ENCODE measurements at places on chromosomes 4 and X.

GRCh38 chr4:123956204-123956603, 559.6 kb downstream of the SPRY1 start:
- no peak for DNase-seq

DNA sequence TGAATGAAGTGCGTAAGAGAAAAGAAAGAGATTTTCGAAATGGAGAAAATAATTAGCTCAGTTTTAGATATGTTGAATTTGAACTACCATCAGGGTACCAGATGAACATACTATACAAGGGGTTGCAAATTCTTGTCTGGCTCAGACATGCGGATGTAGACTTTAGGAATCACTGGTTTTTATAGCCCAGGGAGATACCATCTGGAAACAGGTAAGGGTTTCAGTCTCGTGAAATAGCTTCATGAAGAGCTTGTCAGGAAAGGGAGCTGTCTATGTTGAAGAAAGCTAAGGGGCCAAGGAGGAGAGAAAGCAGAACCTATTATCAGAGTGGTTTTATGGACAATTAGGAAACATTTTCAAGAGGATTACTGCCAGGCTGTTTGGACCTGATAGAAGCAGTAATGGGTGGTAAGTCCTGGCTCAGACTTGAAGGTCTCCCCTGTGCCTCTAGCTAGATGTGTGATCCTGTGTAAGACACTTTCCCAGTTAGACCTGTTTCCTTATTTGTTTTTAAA, 6.7 kb downstream of the RAB9A start:
- no peak for DNase-seq

- no peak for DNase-seq
Observed at GRCh38 chrX:9466124-9466495, 1.3 kb downstream of the TBL1X start.

- DNase-seq = no peak
Observed at GRCh38 chr4:94635177-94635576, 122.6 kb upstream of the BMPR1B start.

- DNase-seq = no peak
Observed at GRCh38 chrX:3271834-3272186, 74.6 kb downstream of the MXRA5 start.
